ENCODE measurements at places on chromosomes 6 and 20.

DNA sequence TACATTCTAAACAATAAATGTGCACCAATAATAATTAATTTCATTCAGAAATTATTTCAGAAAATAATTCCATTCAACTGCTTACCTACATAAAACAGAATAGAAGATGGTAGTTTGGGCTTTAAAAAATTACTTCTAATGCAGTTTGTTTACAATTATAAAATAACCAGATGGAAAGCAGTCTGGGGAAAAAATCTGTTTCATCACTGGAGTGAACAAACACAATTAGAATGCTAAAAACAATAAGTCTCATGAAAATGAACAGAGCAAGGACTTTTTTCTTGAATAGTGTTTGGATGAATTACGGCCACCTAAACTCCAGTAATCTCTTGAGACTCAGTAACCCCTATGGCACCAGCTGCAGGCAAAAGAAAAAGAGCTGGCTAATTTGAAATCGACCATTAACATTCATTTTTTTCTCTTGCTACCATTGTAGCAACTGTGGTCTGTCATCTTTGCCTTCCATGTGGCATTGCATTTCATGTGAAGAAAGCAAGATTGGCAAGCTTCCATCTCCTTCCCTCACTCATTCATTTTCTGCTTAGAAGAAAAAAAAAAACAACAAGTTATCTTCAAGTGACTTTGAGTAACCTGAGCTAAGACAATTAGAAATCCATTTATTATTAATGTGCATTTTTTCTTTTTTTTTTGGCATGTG lies 88.4 kb upstream of the CEP85L start:
- DNase-seq: no peak

DNA sequence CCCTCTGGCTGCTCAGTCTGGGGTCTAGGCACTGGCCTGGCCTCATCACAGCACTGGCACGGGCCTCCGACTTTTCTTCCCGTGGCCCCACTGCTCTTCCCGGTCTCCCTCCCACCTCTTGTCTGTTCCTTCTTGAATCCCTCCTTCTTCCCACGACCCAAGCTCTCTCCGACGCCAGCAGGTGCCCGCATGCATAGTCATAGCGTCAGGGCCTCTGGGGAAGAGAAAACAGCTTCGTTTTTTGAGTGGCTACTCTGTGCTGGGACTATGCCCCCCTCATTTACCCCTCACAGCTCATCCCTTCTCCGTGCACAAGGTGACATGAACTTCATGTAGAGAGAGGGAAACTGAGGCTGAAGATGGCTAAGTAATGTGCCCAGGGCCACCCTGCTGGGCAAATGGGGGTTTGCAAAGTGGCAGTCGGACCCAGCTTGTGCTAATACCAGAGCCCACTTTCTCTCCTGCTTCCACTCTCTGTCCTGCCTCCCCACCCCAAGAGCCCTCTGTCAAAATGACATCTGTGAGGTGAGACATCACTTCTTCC lies 59.2 kb downstream of the SYNJ2 start:
- DNase-seq: no peak

DNA sequence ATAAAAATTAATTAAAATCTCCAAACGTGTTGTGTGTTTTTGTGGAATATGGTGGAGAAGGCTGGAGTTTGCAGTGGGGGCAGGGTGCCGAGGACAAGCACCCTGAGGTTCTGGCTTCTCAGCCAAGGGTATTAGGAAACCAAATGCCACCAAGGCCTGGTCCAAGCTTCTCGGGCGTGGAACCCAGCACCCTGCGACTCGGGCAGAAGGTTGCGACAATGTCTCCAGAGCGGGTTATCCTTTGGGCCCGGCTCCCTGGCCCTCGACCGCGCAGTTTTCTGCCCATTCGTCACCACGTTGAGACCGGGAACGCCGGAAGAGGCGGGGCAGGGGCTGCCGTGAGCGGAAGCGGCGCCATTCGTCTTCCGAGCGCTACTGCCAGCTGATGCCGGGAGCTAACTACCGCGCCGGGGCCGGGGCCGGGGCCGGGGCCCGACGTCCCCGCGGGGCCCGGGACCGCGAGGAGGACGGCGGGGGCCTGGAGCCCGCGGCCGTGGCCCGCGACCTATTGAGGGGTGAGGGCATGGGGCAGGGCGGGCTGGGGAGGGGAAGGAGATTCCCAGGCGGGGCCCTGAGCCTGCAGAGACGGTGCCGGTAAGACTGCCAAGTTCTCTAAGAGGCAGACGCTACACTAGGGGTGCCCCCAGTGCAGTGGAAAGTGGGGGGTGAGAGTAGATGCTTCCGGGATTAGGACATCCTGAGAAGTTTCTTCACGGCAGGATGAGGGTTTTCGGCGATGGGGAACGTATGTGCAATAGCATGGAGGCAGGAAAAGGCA lies at the start of gene RRP36:
TSS of gene RRP36 (plus strand) at position 354 of the 778 bp plus-strand sequence. CDS start at position 386, 32 bp downstream.
- DNase-seq: peak; percentile 47

DNA sequence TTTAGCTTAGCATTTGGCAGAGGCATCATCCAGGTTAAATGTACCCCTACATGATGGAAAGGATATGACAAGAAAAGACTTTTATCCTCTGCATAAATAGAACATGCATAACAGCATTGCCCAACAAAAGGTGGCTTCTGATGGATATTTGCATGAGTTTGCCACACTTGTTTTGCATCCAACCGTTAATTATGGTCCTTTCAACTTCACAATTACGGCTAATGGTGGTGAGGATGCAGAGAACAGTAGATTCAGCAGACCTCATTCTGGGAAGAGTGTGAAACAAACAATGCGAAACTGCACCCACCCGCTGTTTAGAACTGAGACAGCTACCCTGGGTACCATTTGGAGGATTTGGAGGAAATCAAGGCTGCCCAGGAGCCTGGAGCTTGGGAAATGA lies 690.9 kb upstream of the CHD6 start:
- DNase-seq: no peak

- no peak for DNase-seq
Measured at GRCh38 chr6:163186527-163186926, 228.0 kb upstream of the QKI start.

- DNase-seq: no peak
Measured at GRCh38 chr6:55379895-55380294, 52.6 kb downstream of the GFRAL start.

GRCh38 chr6:137160763-137161162 lies 12.7 kb downstream of the IL22RA2 start:
- no peak for DNase-seq

- DNase-seq: no peak
Measured at GRCh38 chr6:99032396-99032795, 84.7 kb upstream of the FBXL4 start.

DNA sequence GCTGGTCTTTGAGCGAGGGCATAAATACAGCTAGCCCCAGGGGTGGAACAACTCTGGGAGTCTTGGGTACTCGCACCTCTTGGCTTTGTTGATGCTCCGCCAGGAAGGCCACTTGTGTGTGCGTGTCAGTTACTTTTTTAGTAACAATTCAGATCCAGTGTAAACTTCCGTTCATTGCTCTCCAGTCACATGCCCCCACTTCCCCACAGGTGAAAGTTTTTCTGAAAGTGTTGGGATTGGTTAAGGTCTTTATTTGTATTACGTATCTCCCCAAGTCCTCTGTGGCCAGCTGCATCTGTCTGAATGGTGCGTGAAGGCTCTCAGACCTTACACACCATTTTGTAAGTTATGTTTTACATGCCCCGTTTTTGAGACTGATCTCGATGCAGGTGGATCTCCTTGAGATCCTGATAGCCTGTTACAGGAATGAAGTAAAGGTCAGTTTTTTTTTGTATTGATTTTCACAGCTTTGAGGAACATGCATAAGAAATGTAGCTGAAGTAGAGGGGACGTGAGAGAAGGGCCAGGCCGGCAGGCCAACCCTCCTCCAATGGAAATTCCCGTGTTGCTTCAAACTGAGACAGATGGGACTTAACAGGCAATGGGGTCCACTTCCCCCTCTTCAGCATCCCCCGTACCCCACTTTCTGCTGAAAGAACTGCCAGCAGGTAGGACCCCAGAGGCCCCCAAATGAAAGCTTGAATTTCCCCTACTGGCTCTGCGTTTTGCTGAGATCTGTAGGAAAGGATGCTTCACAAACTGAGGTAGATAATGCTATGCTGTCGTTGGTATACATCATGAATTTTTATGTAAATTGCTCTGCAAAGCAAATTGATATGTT lies 19.2 kb downstream of the IRF4 start:
- DNase-seq: no peak

DNA sequence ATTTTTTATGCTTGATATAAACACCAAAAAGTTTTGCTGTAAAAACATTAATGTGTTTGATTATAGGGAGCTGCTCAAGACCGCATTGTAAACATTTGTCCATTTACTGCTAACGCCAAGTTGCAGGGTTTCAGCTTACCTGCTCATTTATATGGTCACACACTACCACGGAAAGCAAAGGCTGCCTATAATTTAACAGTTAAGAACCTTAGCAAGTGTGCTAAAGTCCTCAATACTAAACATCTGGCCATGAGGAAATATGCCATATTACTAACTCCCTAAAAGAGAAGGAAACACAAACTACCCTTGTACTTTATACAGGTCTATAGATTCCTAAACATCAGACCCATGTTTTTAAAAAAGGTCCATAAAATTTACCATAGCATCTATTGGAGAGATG lies 129.5 kb downstream of the ASCC3 start:
- no peak for DNase-seq

- no peak for DNase-seq
Measured at GRCh38 chr6:168058691-168059551, 20.1 kb downstream of the FRMD1 start.

- no peak for DNase-seq
Measured at GRCh38 chr6:160013987-160014868, 45.3 kb downstream of the IGF2R start.

GRCh38 chr6:113833537-113833936 lies 23.6 kb upstream of the MARCKS start:
- no peak for DNase-seq

DNA sequence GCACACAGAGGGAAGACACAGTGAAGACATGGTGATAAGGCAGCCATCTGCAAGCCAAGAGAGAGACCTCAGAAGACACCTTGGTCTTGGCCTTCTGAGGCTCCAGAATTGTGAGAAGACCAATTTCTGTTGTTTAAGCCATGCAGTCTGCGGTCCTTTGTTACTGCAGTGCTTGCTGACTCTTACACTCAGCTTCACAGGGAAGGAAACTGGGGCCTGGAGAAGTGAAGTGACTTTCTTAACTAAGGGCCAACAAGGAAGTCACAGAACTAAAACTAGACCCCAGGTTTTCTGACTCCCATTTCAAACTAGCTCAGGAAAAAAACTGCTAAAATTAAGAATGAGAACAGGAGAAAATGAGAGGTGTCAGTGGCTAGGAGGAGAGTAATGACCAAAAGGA lies 74.3 kb downstream of the TNFRSF21 start:
- no peak for DNase-seq

DNA sequence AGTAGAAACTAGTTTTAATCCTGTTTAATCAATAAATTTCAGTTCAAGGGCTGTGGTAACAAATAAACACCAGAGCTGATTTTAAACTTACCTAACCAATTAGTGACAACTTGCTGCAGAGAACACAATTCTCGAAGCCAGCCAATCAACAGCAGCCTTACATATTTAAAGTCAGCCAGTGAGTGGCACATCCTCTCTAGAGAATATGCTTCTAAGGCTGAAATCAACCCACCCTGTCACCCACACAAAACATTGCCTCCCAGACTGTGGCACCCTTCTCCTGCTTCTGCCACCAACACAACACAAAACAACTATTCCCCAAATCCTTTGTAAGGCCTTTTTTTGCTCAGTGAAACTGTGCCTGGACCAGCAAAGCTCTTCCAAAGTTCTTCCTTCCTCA lies 306.0 kb downstream of the EYA4 start:
- no peak for DNase-seq

DNA sequence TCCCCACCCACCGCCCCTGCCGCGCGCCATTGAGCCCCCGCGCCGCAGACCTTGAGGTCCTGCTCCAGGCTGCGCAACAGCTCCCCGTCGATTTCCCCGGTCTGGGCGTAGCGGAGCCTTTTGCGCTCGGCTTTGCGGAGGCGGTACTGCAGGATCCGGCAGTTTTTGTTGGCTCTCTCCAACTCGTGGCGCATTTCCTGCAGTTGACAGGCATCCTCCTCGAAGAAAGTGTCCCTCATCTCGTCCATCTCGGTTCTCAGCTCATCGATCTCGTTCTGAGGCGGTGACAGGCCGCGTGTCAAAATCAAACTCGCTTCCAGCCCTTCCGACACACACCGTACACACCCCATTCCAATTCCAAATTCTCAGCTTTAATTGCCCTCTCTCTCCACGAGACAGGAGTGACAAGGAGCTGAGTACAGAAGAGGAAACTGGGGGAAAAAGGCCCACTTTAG lies 4.3 kb downstream of the MTCL3 start:
- no peak for DNase-seq

- no peak for DNase-seq
Measured at GRCh38 chr6:163427498-163428254, 13.2 kb downstream of the QKI start.

Data from activated naive CD8-positive, alpha-beta T cell treated with anti-CD3 and anti-CD28 coated beads, Interleukin-2, amount 50 U/mL, for 16 hours (primary cell).